NCI-H1105 (cell line): ENCODE measurements at places on chromosomes 5 and 9.

DNA sequence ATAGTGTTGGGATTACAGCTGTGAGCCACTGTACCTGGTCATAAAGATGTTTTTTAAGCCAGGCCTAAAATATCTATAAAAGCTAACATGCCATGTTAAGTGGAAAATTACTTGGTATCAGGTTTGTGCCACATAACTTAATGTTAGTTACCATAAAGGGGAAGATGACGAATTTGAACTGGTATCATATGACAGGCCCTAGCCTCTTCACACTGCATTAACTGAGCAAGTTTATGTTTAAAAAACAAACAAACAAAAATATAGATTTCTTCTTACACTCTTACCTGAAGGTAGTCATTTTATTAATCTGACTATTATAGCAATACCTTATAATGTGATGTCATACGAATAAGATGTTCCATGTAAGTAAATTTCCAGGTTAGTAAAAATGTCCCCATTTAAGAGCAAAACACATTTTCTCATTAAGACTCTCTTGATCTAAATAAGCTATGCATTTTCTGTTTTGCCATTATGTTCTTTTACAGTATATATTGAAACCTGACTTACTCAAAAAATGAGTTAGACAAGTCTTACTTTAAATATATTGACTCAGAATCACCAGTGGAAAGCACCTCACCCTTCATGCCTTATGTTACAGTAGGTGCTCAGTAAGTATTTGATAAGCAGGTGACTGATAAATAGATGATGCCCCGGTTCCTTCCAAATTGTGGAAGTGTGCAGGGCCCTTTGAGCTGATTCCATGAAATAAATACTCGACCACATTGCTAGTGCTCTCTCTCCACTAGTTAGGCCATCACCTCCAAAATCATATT is 125.4 kb downstream of the CDC42SE2 start:
- DNase-seq = no peak

DNA sequence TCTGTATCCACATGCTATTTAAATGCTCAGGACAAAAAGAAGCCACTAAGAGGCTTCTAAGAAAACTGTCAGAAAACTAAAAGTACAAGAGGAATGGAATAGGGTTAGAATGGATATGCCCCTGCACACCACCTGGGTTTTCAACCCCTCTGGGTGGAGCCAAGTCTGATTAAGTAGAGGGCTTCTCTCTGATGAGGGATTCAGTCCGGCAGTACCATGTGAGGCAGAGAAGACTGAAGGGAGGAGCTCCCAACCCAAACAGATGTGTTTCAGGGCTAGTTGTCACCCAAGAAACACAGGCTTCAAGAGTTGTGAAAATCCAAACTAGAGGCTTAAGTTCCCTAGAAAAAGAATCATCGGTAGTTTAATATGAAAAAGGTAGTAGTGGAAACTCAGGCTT is 12.5 kb downstream of the NREP start:
- no peak for DNase-seq

GRCh38 chr5:171965745-171966144 is 40.7 kb downstream of the FBXW11 start:
- no peak for DNase-seq

- no peak for DNase-seq
Observed at GRCh38 chr9:8534828-8535227, 735.2 kb upstream of the DMAC1 start.

- DNase-seq = no peak
Observed at GRCh38 chr5:147645197-147645596, 135.3 kb upstream of the DPYSL3 start.

- DNase-seq = no peak
Observed at GRCh38 chr5:169706071-169706470, 69.0 kb downstream of the DOCK2 start.

- DNase-seq = no peak
Observed at GRCh38 chr5:168447808-168448207, 38.5 kb upstream of the RARS1 start.

DNA sequence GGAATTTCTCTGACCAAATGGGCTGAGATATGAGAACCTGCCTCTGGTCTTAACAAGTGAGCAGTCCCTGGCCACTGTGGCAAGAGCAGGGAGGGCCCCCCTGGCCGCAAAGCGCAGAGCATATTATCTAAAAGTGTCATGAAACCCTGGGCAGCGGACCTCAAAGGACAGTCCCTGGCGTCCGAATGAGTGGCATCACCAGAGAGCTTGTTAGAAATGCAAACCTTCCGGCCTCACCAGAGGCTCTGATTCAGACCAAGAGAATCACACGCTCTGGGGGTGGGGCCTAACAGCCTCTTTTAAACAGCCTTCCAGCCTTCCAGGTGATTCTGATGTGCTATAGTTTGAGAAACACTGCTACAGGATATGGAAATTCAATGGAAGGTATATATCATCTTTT is 10.9 kb downstream of the PTPN3 start:
- no peak for DNase-seq

- DNase-seq = no peak
Observed at GRCh38 chr5:51961154-51961562, 577.9 kb downstream of the ISL1 start.

- no peak for DNase-seq
Observed at GRCh38 chr9:92598382-92598781, 62.6 kb upstream of the ECM2 start.

DNA sequence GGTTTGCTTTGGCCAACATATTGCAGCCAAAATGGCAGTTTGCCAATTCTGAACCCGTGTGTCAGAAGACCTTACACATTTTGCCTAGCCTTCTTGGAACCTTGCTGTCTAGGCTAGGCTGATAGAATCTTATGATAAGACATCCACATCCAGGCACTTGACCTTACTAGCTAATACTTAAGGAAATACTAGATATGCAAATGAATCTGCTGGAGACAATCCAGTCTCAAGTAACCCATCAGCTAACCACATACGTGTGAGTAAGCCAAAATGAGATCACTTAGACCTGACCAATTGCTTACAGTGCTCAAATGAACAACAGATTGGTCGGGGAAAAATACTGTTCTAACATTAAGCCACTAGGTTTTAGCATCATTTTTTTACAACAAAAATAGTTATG is 1504.6 kb upstream of the CDH9 start:
- no peak for DNase-seq

DNA sequence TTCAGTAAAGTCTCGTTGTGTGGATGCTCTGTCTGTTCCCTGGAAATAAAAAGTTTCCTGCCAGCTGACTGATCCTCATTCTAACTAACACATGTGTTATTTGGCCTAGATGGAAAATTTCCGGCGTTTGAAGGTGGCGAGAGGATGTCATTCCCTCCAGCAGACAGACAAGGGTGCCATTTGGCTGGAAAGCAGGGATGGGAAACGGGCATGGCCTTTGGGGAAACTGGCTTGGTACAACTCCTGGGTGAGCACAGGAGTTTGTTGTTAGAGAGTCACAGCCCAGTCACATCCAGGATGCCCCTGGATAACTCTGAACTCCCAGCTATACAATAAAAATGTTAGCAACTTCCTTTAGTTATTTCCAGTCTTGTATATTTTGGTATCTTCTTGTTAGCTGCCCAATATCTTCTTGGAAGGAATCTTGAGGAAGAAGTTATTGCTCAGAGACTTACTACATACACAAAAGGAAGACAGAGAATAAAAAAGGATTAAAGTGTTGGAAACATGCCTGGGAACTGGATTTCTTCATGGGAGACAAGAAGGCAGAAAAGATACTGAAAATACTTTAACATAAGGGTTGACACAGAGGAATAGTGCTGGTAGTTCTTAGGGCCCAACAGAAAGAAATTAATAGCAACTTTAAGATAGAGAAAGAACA is 41.9 kb downstream of the TEK start:
- no peak for DNase-seq

- no peak for DNase-seq
Observed at GRCh38 chr5:97570242-97570641, 387.2 kb upstream of the RIOK2 start.

DNA sequence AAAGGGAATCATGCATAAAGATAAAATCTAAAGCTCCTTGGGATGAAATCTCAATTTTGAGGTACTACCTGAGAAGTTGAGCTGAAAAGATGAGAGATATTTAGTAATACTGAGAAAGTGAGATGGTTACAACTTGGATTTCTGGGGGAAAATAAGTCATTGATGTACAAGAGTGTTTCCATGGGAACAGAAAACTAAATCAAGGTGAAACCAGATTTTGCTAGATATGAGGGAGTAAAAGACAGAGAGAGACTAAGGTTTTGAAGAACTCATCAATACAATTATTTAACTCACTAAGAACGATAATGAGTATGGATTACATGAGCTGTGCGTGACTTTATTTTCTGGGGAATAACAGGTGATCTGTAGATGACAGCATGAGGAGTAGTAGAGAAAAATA is 10.2 kb upstream of the ST8SIA4 start:
- no peak for DNase-seq

DNA sequence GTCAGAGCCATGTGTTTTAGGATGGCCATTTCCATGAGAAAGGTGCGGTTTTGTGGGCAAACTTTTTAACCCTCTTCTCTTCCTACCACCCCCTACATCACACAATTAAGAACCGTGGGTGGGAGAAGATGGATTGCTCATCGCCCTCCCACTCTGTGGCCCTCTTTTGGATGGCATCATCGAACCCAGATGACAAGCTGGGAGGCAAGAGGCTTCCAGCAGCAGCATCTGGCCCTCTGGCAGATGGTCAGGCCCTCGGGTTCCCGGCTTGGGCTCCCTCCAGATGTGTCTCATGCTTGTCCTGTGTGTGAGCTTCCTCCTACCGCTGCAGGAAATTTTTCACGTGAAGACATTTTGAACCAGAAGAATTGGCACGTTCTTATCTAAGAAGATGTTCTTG is 199.9 kb downstream of the EBF1 start:
- DNase-seq = no peak

DNA sequence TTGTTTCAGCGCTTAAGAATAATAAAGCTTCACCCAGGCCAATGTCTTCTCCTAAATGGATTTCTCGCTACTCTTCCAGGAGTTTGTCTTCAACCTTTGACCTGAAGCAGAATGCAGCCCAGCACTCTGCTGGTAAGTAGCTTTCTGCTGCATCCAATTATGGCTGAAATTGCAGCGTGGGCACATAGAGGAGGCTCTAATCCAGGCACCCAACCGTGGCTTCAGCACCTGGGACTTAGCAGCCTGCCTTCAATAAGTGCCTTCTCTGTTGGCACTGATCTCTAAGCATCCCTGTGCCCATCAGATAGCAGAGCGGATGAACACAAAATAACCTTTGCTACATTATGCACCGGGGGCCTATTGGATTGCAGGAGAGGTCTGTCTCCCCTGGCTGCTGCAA is 105.2 kb downstream of the TRIM32 start:
- DNase-seq = no peak

- no peak for DNase-seq
Observed at GRCh38 chr9:136013116-136013515, 51.9 kb upstream of the UBAC1 start.

DNA sequence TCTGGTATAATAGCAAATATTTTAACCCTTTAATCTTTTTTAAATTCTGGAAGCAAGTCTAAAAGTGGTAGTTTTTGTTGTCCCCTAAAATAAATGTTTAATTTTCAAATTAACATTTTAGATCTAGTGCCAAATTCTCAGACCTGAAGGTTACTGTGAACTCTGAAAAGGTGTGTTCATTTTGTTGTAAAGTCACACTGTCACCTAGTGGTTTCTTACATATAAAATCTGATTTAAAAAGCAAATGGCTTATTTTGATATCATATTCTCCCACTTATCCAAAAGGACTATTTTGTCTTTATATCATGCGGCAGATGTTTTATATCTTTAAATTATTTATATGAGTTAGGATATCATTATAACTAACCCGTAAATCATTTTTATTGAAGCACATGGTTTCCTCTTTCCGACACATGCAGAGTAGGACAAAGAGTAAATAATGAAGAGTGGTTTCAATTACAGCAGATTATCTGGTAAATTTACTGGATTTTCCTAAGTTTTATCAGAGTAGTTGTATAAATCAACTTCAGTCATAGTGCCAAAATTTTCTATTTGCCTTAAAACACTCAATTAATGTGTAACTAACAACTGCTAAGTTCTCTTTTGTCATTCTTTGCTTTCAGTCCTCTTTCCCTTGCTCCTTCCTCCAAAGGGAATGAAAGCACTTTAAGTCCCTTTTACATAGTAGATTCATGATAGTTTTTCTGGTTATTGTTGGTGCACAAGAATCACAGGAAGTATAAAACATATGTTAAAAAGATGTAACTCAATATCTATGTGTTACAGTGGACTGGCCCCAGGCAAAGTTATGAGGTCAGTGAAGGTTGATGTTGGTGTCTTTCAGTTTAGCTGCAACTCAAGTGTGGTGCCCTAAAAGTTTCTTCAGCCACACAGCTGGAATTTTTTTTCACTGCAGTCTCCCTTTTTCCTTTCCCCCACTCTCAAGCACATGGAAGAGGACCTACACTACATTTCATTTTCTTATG is 189.6 kb downstream of the COX7C start:
- DNase-seq = no peak
